ENCODE measurements at places on chromosomes 7 and 10.

DNA sequence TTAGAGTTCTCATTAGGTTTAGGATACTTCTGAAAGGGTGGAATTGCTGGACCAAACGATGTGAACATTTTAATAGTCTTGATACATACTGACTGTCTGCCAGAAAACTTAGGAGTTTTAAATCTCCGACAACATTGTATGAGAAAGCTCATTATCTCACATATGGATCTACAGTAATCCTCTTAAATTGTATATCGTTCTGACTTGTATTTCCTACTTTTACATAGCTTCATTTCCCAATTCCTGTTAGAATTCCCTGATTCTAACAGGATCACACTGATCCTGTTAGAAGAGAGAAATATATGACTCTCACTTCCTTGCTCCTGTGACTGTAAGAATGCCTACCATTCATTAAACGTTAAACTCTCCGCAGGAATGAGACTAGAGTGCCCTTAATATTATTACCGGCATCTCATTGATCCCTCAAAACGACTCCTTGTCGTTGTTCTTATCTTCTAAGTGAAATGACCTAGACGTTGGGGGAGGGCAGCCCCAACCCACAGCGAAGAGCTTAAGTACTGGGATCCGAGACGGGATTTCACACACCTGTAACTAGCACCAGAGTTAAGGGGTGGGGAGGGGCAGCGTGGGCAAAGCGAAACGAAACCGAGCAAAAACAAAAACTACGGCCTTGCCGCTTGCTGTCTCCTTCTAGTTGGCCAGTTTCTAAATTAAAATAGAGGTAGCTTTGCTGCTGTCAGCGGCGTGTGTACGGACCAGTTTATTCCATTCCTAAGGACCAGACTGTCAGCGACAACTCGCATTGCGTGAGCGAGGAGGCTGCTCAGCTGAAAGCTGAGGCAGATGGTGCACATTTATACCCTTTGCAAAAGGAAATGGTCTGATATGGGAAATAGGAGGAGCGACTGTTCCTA is 678 bp upstream of the TMEM106B start:
- DNase-seq: peak; percentile 58

DNA sequence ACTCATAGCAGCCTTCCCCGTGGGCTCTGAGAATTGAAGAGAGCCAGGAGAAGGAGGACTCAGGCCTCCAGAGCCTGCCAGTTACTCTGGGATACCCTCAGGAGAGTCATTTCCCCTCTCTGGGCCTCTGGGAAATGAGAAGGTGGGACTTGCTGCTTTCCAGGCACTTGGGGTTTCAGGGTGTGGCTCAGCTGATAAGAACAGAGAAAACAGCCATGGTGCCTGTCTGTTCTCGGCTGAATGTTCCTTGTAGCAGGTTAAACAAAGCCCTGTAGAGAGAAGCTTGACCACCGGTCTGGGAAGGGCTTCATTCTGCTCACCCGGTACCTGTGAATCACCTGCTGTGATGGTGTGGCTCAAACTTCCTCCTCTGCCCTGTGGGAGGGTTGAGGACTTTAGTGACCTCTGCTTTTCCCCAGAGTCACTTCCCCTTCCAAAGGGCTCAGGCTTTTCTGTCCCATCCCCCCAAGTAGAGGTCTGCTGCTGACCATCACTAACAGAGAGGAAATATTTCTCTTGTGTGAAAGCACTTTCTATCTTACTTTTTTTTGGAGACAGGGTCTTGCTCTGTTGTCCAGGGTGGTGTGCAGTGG is 212.4 kb upstream of the GALNT17 start:
- no peak for DNase-seq

- DNase-seq: no peak
Observed at GRCh38 chr7:46525876-46526275, 604.8 kb upstream of the IGFBP3 start.

- DNase-seq: peak; percentile 18
Observed at GRCh38 chr7:71746006-71746405, 614.1 kb downstream of the GALNT17 start.

DNA sequence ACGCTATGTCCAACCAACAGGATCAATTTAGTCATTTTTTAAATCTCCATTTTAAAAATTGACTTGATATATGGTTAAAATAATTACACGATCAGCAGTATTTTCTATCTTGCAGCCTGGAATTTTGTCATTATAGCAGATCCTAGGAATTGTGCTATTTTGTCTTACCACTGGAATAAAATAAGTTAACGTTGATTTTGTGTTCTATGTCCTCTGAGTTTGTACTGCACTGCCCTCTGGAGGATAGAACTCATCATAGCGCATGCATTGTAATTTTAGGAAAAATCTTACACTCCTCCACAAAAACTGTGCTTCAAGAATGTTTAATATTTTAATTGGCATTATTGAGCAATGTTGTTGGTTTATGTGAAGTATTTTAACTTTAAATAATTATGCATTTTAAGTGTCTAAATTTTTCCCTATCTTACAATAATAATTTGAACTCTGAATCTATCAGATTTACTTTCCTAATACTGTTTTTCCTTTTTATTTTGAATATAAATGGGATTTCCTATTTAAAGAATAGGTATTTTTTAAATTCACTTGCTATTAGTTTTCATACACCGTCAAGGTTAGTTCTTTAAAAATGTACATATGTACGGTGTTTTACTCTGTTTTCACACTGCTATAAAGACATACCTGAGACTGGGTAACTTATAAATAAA is 220.1 kb downstream of the PPP1R3A start:
- DNase-seq: peak; percentile 56

DNA sequence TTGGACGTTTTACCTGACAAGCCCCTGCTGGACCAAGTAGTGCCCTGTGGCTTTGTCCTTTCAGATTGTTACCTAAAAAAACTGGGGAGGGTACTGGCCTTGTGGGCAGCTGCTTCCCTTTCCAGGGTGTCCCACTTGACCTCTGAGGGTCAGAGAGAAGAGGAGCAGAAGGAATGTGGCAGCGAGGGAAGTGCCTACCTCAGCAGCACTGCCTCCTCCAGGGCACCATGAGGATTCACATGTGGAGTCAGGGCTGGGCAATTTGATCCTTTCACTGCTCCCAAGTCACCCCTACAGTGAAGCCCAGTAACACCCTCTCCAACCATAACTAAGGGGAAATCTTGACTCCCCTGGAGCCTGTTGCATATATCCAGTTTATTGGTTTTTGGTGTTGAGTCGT is 64.6 kb downstream of the ITGB1 start:
- DNase-seq: peak; percentile 93
